ELR (cell line): ENCODE measurements at places on chromosomes 7 and 10.

- DNase-seq, result no peak
Measured at GRCh38 chr7:39845006-39845405, 105.0 kb upstream of the CDK13 start.

- no peak for DNase-seq
Measured at GRCh38 chr7:47497367-47498096, 84.4 kb downstream of the TNS3 start.

GRCh38 chr7:122676466-122676865 is 22.5 kb downstream of the RNF133 start:
- DNase-seq, result no peak

DNA sequence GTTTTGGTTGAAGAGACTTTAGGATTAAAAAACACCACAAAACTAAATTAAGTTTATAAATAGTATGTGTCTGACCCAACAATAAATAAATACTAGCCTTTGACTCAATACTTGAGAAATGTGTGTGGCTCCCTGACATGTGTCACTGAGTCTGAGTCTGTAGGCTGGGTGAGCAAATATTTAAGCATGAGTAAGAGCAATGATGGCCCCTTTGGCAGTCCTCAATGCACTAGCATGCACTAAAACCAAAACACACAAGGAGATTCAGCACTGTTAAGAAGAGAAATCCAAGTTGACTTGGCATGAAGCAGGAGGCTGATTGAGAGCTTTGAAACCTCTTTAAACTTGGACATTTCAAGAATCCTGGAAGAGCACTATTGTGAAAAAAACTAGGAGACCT is 37.1 kb downstream of the CCDC71L start:
- peak; percentile 89 for DNase-seq

- no peak for DNase-seq
Measured at GRCh38 chr7:66377045-66377444, 171.9 kb downstream of the TPST1 start.

GRCh38 chr10:25982107-25982506 is 48.1 kb downstream of the MYO3A start:
- DNase-seq, result no peak

DNA sequence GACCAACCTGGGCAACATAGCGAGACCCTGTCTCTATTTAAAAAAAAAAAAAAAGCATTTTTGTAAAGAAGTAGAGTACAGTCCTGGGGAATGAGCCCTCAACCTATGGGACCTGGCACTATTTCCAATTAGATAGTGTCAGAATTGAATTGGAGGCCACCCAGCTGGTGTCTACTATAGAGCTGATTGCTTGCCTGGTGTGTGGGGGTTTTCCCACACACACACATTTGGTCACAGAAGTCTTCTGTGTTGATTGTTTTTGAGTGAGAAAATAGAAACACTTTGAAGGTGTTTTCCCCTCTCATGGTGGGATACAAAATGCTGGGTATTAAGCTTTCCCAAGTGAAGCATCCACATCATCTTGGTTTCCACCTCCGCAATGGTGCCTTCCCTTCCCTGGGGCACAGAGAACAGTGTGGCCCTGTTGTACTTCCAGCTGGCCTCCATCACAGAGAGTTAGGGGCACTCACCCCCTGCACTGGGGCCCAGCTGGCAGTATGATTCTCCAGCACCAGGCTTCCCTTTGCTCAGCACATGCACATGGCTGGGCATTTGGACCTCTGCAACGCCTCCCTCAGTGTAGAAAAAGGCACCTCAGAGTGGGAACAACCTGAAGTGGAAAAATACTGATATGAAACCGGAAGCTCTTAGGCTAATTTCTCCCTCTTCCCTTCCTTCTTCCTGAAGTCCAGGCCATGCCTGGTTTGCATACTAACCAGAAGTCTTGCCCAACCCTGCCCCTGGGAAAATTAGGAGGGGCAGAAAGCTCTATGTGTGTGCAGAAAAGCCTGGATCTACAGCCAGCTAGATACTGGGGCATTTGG is 10.7 kb upstream of the NFKB2 start:
- no peak for DNase-seq
